ENCODE measurements at places on chromosomes 3 and 15.

GRCh38 chr15:75918135-75918534 is 14.5 kb downstream of the FBXO22 start:
- DNase-seq, result no peak

GRCh38 chr3:158471639-158472294 is 99.2 kb upstream of the MLF1 start:
- no peak for DNase-seq

- DNase-seq, result no peak
These were observed 21.5 kb downstream of the LIPH start for GRCh38 chr3:185530856-185531255.

- no peak for DNase-seq
These were observed 16.0 kb upstream of the TSEN2 start for GRCh38 chr3:12468276-12468675.

- DNase-seq, result no peak
These were observed 148.3 kb upstream of the ARHGEF26 start for GRCh38 chr3:153972862-153973261.

- DNase-seq, result no peak
These were observed 38.4 kb upstream of the TIPARP start for GRCh38 chr3:156635973-156636372.

All from NCI-H1436 (cell line).